Stimulated activated CD4-positive, alpha-beta T cell treated with anti-CD3 and anti-CD28 coated beads, Interleukin-2, amount 100 ng/mL, for 24 hours (primary cell): ENCODE measurements at places on chromosomes 6 and 20.

- peak; percentile 79 for DNase-seq
Observed at GRCh38 chr20:2206957-2207769, 88.6 kb upstream of the TGM3 start.

- DNase-seq, result no peak
Observed at GRCh38 chr6:1724124-1724523, 114.4 kb downstream of the FOXC1 start.

- DNase-seq, result no peak
Observed at GRCh38 chr6:157314705-157315321, 8.5 kb downstream of the TMEM242 start.

GRCh38 chr20:9442858-9443257 lies 71.5 kb upstream of the LAMP5 start:
- DNase-seq, result no peak

DNA sequence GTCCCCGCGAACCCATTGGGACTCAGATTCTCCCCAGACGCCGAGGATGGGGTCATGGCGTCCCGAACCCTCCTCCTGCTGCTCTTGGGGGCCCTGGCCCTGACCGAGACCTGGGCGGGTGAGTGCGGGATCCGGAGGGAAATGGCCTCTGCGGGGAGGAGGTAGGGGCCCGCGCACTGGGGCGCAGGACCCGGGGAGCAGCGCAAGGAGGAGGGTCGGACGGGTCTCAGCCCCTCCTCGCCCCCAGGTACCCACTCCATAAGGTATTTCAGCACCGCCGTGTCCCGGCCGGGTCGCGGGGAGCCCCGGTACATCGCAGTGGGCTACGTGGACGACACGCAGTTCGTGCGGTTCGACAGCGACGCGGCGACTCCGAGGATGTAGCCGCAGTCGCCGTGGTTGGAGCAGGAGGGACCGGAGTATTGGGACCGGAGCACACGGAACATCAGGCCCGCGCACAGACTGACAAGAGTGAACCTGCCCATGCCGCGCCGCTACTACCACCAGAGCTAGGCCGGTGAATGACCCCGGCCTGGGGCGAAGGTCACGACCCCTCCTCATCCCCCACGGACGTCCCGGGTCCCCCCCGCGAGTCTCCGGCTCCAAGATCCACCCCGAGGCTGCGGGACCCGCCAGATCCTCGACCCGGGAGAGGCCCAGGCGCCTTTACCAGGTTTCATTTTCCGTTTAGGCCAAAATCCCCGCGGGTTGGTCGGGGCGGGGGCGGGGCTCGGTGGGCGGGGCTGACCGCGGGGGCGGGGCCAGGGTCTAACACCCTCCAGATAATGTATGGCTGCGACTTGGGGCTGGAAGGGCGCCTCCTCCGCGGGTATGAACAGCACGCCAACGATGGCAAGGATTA lies 15.7 kb upstream of the HLA-A start:
- peak; percentile 83 for DNase-seq
